ENCODE measurements at places on chromosomes 2 and 18.
A peak's percentile ranks its signal among the peaks of the same experiment; 100 is the strongest.

- peak; percentile 27 for DNase-seq
Measured at GRCh38 chr2:238173692-238174091, 14.9 kb downstream of the ERFE start.

GRCh38 chr18:26215247-26215970 is 10.8 kb upstream of the TAF4B start:
- no peak for DNase-seq

GRCh38 chr2:37039580-37039979 is 44.6 kb downstream of the HEATR5B start:
- DNase-seq: no peak

DNA sequence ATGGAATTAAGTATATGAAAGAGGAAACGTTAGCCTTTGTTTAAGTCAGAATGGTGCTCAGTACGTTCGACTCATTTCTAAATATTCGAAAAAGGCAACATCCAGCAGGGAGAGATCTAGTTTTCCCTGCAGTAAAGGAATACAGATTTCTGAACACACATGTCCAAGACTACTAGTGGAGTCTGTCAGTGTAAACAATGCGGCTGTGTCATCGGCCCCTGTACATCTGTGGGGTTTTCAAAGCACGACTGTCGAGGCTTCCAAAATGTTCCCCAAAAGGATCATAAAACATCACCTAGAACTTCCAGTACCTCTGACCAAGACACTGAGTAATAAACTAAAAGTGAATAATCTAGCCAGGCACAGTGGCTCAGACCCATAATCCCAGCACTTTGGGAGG is 112.8 kb downstream of the ZNF516 start:
- no peak for DNase-seq

- DNase-seq: no peak
Measured at GRCh38 chr2:40666398-40666797, 214.5 kb upstream of the SLC8A1 start.

DNA sequence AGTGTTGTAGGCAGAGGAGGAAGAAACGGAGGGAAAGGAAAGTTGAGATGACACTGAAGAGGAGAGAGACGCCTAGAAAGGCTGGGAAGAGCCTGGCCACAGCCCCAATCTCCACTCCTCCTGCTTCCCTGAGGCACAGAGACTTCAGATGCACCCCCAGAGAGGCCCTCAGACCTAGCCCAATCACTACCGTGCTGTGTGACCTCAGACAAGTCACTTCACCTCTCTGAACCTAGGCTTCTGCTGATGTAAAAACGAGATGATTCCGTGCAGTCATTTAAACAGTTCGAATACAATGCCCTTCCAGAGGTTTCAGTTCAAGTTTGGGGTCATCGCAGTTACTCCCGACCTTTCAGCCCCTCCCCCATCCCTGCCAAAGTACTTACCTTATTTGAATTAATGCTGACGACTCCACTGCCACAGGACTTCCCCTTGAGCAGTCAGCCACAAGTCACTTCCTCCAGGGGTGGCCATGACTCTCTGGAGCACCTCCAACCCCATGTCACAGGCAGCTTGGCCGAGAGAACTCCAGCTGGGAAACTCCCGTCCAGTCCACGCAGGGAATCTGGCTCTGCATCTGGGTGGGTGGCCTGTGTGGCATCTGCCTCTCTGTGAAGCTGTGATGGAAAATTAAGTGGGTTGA is 105.2 kb upstream of the ID2 start:
- no peak for DNase-seq

DNA sequence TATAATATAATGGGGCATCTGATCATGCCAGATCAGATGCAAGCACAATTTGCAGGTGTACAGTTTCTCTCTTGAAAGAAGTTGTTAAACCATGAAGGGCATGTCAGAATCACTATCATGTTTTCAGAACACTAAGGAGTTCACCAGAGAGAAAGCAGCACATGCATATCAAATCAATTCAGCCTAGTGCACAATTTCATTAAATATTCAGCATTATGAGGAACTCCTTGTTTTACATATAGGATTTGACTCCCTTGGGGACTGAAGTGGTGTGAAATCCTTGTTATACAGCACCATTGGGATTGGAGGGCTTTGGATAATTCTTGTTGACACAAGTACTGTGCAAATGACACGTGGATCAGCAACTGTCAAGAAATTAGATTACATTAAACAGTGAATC is 562.1 kb upstream of the KLHL29 start:
- DNase-seq: no peak

DNA sequence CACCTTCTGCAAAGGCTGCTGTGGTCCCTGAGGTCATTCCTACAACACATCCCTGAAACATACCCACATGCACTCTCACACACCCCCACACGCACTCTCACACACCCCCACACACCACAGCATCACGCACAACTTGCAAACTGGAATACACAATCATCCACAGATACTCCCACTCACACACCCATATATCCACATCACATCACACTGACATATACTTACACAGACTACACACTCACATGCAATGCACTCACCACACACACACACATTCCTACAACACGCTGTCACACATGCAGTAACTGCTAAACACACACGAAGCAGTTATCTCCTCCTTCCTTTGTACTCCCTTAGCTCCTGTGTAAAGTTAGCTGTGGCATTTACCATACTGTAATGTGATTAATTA is 57.1 kb upstream of the PKDCC start:
- DNase-seq: no peak

Data from GM23338 (cell line).